ENCODE measurements at places on chromosomes 7 and 10. TPM values are rescaled to one million over a fixed set of nuclear protein-coding genes. Genes with fewer than 3 reads are reported as not detected.

GRCh38 chr7:30531286-30531685, 26.7 kb upstream of the GGCT start:
- no peaks in the 10 kb centered on the region for H3K4me1 ChIP-seq
- H3K4me3 ChIP-seq = no peak overlapping the region
- no peaks in the 10 kb centered on the region for H3K27me3 ChIP-seq
- H3K27ac ChIP-seq = no peak overlapping the region

DNA sequence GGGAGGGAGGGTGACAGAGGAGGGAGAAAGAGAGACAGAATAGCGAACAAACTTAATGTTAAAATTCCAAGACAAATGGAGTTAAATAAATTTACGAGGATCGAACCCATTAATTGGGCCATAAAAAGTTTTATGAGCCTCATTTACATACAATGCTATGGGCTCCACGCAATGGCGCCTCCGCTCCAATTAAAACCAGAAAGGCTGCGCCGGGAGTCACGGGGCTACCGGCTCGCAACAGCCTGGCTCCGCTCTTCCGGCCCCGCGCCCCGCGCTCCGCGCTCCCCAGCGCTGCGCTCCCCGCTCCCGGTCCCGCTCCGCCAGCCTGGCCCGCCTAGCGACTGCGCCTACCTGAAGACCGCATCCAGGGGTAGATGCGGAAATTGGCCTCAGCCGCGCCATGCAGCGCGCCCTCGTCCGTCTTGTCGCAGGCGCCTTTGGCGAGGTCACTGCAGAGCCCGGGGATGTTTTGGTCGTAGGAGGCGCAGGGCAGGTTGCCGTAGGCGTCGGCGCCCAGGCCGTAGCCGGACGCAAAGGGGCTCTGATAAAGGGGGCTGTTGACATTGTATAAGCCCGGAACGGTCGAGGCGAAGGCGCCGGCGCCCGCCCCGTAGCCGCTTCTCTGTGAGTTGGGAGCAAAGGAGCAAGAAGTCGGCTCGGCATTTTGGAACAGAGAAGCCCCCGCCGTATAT, 513 bp downstream of the HOXA7 start:
- peaks cover 75% of the 10 kb centered on the region for H3K4me1 ChIP-seq
- H3K4me3 ChIP-seq = peak overlapping the region; percentile 60
- H3K36me3 ChIP-seq = peaks cover 10% of the 10 kb centered on the region
- peaks cover 80% of the 10 kb centered on the region for H3K27me3 ChIP-seq

DNA sequence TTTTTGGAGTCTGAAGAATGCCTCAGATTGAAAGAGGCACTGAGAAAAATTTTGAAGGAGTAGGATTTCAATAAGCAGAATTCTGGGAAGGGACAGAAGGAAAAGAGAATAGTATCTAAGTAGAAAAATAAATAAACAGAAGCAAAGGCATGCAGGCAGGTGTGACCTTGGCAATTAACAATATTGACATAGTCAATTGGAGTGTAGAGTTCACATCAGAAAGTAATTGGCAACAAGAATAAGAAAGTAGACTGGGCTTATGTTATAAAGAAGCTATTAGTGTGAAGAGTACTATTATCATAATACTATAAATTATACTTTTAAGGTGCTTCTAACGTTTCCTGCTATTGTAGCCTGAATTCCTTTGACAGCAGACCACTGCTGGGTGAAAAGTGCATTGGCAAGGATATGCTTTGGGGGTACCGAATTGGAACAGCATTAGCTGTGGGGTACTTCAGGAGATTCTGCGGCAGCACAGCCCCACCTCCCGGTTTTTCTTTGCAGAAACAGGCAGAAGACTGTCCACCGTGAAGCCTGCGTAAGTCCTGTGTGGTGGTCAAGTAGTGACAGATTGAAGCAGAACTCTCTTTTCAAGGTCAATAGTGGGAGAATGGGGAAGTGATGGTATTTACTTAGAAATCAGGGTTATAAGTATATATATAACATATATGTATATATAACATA, 357.0 kb downstream of the THSD7A start:
- no peaks in the 10 kb centered on the region for H3K36me3 ChIP-seq
- H3K27me3 ChIP-seq = no peaks in the 10 kb centered on the region
- H3K27ac ChIP-seq = no peak overlapping the region
- no peaks in the 10 kb centered on the region for H3K4me1 ChIP-seq
- no peak for DNase-seq
- no peak overlapping the region for H3K4me3 ChIP-seq

DNA sequence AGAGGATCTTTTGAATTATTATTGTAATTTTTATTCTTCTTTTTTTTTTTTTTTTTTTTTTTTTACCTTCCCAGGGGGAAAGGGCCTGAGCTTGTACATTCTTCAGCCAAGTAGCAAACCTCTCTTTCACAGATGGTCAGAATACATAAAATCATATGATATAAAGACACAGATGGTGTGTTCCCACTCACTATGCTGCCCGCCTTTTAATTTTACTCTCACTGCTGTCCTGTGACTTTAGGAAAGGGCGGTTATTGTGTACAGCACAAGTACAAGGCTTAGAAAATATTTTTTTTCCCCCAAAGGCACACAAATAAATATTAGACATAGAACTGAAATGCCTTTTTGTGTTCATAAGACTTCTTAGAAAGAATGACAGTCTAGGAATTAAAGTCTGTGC, 213.6 kb downstream of the RPS24 start:
- H3K27ac ChIP-seq = no peak overlapping the region
- H3K4me3 ChIP-seq = no peak overlapping the region
- DNase-seq = peak; percentile 42
- H3K27me3 ChIP-seq = peaks cover 5% of the 10 kb centered on the region

DNA sequence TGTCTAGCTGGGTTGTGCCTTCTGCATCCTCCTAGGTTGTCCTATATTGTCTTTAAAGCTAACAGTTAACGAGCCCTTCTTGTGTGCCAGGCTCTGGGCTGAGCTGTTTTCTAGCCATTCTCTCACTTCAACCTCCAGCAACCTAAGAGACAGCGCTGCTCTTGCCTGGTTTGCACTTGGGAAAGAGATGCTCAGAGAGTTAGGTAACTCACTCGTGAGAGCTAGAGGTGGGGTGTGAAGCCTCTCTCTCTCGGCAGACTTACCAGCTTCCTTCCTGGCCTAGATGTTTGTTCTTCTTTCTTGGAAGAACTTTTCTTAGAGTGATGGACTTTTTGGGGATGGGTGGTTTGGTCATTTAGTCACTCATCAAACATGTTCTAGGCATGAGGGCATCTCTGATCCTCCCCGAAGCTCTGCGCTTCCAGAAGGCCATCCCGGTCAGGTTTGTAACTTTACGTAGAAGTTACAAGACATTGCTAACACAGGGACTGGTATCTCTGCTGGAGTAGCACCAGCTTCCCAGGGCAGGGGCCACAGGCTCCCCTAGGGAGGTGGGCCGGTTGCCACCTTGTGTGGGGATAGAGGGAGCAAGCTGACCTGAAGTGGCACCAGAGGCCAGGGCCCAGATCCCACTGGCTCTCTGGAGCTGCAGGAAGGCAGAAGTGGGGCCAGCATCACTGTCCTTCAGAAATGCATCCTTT, 14.3 kb downstream of the TSPAN15 start:
- H3K27ac ChIP-seq = peak overlapping the region; percentile 81
- H3K4me1 ChIP-seq = peaks cover 68% of the 10 kb centered on the region
- H3K36me3 ChIP-seq = no peaks in the 10 kb centered on the region
- no peak overlapping the region for H3K4me3 ChIP-seq
- no peak for DNase-seq
- no peaks in the 10 kb centered on the region for H3K27me3 ChIP-seq

- H3K27me3 ChIP-seq = no peaks in the 10 kb centered on the region
- H3K27ac ChIP-seq = no peak overlapping the region
- H3K36me3 ChIP-seq = no peaks in the 10 kb centered on the region
Measured at GRCh38 chr10:4215485-4215884, 430.5 kb upstream of the KLF6 start.

DNA sequence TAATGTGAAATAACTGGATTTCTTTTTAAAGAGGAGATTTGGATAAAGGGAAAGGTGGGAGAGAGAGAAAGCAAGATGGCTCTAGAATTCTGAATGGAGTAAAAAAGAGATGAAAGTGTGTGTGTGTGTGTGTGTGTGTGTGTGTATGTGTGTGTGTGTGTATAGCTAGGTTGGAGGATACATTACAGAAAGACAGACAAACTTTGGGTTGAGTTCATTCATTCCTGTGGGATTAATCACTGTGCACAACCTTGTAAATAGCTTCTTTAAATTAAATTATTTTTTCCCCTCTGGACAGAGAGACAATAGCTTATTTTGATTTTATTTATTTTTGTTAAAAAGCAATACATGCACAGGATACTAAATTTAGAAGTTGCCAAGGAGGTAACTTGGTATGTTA, 7.5 kb downstream of the ASB4 start:
- DNase-seq = no peak
- H3K27me3 ChIP-seq = no peaks in the 10 kb centered on the region
- no peaks in the 10 kb centered on the region for H3K4me1 ChIP-seq
- H3K36me3 ChIP-seq = no peaks in the 10 kb centered on the region
- H3K4me3 ChIP-seq = no peak overlapping the region
- H3K27ac ChIP-seq = no peak overlapping the region

DNA sequence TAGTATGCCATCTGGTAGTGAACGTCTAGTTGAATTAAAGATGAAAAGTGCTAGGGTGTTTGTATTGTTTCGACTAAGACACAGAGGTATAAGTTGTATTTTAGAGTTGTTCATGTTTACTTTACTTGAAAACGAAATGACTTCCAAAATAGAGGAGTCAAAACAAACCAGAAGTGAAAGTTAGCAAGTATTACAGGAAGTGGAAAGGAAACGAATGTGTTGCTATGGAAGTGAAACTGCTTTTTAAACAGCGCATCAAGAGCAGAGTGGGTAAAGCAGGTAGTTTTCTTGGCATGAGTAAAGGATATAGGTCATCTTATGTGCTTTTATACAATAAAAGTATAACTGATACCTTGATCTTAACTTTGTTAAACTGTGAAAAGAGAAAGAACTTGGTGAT, 20.0 kb upstream of the GALNTL5 start:
- no peaks in the 10 kb centered on the region for H3K27me3 ChIP-seq
- H3K4me3 ChIP-seq = no peak overlapping the region
- H3K27ac ChIP-seq = no peak overlapping the region

DNA sequence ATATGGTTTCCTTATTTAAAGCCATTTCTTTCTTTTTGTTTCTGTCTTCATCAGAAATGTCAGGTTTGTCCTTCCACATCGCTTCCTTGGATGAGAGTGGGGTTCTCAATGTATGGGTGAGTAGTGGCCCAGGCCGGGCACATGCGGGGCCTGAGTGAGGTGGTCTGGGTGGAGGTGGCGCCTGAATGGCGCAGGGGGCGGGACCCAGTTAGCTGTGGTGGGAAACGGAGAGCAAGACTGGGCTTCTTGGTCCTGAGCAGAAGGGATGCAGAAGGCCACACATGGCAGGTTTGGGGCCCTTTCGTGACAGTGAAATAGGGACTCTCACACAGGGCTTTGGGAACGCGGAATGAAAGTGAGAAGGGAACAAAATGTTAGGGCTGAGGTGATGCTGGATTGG, 70.0 kb downstream of the DYNC2I1 start:
- no peaks in the 10 kb centered on the region for H3K27me3 ChIP-seq
- no peak overlapping the region for H3K27ac ChIP-seq
- no peak for DNase-seq
- H3K36me3 ChIP-seq = peaks cover 67% of the 10 kb centered on the region

GRCh38 chr10:15579605-15580004, 140.1 kb downstream of the ITGA8 start:
- H3K27me3 ChIP-seq = no peaks in the 10 kb centered on the region
- no peaks in the 10 kb centered on the region for H3K4me1 ChIP-seq

- H3K27me3 ChIP-seq = peaks cover 3% of the 10 kb centered on the region
- no peak overlapping the region for H3K4me3 ChIP-seq
- no peaks in the 10 kb centered on the region for H3K36me3 ChIP-seq
- no peaks in the 10 kb centered on the region for H3K4me1 ChIP-seq
Measured at GRCh38 chr7:21966271-21966670, 20.6 kb upstream of the CDCA7L start.

- no peak for DNase-seq
- no peak overlapping the region for H3K4me3 ChIP-seq
- H3K36me3 ChIP-seq = no peaks in the 10 kb centered on the region
- peaks cover 12% of the 10 kb centered on the region for H3K4me1 ChIP-seq
- no peak overlapping the region for H3K27ac ChIP-seq
- no peaks in the 10 kb centered on the region for H3K27me3 ChIP-seq
Measured at GRCh38 chr10:43126759-43127424, 11.4 kb upstream of the CSGALNACT2 start.

DNA sequence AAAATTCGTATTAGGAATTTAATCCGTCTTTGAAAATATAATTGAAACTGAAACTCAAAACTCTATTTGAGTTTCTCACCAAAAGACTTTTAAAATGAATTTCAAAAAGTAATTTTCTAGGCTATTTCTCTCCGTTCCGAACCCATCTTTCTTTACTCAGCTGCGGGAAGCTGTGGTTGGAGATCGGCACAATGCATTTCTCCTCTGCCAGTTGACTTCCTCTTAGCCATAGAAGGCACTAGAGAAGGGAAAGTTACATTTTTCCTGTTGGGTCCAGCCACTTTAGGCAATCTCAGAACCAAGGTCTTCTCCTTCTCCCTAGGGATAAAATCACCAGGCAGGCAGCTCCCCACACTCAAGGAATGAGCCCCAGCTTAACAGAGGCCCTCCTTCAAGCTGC, 133.6 kb upstream of the COL1A2 start:
- DNase-seq = no peak
- H3K36me3 ChIP-seq = no peaks in the 10 kb centered on the region
- no peak overlapping the region for H3K27ac ChIP-seq
- H3K4me3 ChIP-seq = no peak overlapping the region

DNA sequence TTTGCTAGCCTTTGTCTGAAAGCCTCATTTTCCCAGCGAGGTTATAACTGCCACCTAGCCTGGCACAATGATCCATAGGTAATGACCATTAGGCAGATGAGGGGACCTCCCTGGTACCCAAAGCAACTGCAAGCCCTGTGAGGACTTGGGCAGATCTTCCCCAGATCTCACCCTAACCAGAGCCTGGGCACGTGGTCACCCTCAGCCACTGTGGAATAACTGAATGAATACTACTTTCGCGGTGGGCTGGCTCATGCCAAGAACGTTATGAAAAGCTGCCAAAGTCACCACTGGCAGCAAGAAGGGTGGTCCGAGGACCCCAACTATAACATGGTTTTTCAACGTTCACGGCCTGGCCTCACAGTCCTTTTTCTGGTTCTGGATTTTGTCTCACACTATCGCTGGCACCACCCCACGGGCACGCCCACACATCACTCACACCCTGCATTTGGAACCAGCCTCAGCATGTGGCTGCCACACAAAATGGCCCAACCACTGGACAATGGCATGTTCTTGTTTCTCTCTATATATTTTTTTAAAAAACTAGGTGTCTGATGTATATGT, 3.4 kb downstream of the PRKAG2 start:
- H3K27ac ChIP-seq = no peak overlapping the region
- no peaks in the 10 kb centered on the region for H3K36me3 ChIP-seq
- H3K27me3 ChIP-seq = peaks cover 14% of the 10 kb centered on the region
- no peak overlapping the region for H3K4me3 ChIP-seq
- peaks cover 21% of the 10 kb centered on the region for H3K4me1 ChIP-seq

- DNase-seq = no peak
- no peak overlapping the region for H3K4me3 ChIP-seq
- no peaks in the 10 kb centered on the region for H3K27me3 ChIP-seq
- peaks cover 28% of the 10 kb centered on the region for H3K4me1 ChIP-seq
- no peak overlapping the region for H3K27ac ChIP-seq
- no peaks in the 10 kb centered on the region for H3K36me3 ChIP-seq
Measured at GRCh38 chr7:30166841-30167235, 32.1 kb downstream of the MTURN start.

- H3K4me3 ChIP-seq = peak within 1 kb of the TSS; percentile 73
- H3K36me3 ChIP-seq = no peaks in the 10 kb centered on the region
- peaks cover 16% of the 10 kb centered on the region for H3K4me1 ChIP-seq
Measured at GRCh38 chr7:94394437-94395140, at the start of gene COL1A2. Gene COL1A2 (plus strand): TSS chr7:94394895. CDS start chr7:94395032, 137 bp downstream.

The SPDYE2B gene
- total RNA-seq = not detected

The PIK3CG gene
- 3.3 TPM for total RNA-seq

The CACNA2D1 gene
- 73.7 TPM for total RNA-seq

The SPDYE9 gene
- total RNA-seq = 0.04 TPM

The KCND2 gene
- 1.3 TPM for total RNA-seq

The CALML3 gene
- not detected for total RNA-seq

The MYPN gene
- 69.2 TPM for total RNA-seq

The FGL2 gene
- 21.7 TPM for total RNA-seq

The CPSF4 gene
- 31.8 TPM for total RNA-seq

The LGI1 gene
- total RNA-seq = 21.1 TPM
